ENCODE measurements at places on chromosomes 6 and 20.

DNA sequence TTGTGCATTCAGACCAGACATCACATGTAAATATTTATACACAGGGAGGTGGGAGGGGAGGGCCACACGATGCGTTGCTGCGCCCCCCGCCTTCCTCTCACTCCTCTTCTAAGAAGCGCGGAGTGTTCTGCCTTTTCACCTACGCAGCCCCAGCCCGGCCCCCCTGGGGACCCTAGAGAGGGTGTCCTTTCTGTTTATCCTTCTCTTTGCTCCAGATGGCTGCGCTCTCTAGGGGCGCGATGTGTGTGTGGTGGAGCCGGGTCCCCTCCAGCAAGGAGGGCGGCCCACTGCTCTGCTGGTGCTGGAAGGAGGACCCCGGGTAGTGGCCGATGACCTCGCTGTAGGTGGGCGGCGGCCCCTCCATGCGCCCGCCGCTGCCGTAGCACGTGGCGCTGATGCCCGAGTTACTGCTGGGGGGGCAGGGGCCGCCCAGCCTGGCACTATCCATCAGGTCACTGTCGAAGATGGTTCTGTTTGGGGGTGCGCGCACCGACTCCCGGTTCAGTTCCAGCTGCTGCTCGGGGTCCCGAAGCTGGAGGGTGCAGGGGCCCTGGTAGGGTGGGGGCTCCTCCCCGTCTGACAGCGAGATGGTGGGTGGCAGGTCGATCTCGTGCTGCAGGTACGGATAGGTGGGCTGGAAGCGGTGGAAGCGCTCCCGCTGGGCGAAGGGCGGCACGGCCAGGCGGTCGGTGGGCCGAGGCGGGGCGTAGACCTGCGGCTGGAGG is 31.8 kb upstream of the ZBP1 start:
- peak; percentile 39 for DNase-seq

GRCh38 chr6:157302736-157303135 is 20.6 kb downstream of the TMEM242 start:
- no peak for DNase-seq

GRCh38 chr6:130421585-130421984 is 55.8 kb downstream of the TMEM200A start:
- no peak for DNase-seq

DNA sequence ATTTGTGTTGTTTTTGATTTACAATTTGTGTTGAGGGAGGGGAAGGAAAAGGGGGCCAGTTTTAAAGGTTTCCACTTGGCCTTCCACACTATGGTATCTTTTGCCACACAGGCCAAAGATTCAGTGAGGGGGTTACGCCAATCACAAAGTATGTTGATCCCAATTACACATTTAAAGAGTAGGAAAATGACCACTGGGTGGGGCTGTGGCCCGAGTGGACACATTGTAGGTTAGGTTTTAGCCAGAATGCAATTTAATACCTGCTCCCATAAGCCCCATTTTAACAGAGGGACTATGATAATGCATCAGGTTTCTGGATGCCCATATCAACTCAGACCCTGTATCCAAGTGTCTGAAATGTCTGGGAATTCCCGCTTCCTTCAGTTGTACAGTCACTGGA is 15.6 kb downstream of the VGLL2 start:
- DNase-seq, result no peak

GRCh38 chr20:12051206-12052163 is 133.8 kb downstream of the BTBD3 start:
- DNase-seq, result no peak

- DNase-seq, result no peak
These were observed 32.8 kb upstream of the SSTR4 start for GRCh38 chr20:23002276-23002675.

- DNase-seq, result no peak
These were observed 45.8 kb upstream of the ARID1B start for GRCh38 chr6:156731396-156731795.

GRCh38 chr6:139486476-139486799 is 112.0 kb upstream of the CITED2 start:
- no peak for DNase-seq

DNA sequence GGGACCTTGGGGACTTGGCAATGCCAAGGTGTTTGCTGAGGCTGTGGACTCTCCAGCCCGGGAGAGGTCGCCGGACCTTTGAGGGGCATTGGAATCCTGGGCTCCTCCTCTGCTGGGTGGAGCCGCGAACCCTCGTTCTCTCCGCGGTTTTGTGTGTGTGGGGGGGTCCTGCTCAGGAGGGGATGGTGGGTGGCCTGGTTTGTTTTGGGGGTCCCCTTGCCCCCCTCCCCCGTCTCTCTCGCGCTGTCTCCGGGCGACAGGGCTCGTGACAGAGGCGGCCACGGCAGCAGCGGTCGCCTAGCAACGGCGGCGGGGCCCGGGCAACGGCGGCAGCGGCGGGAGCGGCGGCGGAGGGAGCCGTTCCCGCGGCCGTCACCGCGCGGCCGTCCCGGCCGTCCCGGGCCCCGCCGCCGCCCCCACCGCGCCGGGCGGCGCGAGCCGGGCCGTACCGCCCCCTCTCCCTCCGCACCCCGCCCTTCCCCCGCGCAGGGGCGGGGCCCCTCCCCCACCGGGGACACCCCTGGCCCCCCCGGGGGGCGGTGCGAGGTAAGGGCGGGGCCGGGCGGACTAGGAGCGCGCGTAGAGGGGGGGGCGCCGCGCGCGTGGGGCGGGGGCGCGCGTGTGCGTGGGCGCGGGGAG is 7.8 kb downstream of the SYNGAP1 start:
- DNase-seq, result peak; percentile 73

DNA sequence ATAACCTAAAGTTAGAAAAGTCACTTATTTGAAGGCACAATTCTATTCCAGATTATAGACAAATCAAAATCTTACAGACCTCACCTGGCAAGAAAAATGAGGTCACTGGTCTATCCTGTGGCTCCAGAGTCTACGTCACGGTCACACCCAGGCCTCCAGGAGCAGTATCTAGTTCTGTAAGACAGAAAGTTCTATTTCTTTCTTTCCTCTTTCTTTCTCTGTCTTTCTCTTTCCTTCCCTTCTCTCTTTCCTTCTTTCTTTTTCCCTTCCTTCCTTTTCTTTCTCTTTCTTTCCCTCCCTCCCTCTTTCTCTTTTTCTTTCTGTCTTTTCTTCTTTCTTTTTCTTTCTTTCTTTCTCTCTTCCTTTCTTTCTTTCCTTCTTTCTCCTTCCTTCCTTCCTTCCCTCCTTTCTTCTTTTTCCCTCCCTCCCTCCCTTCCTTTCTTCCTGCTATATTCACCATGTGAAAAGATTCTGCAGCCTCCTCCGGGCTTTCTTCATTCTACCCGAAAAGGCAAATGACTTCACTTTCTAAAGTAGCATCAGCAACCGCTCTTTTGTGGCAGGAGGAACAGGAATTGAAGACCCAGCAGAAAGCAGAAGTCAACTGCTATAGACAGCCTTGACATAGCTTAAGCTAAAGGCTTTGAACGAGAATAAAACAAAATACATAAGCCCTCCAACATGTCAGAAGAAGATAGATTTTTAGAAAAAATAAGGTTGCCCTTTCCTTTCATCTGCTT is 83.9 kb upstream of the SIRPG start:
- no peak for DNase-seq

DNA sequence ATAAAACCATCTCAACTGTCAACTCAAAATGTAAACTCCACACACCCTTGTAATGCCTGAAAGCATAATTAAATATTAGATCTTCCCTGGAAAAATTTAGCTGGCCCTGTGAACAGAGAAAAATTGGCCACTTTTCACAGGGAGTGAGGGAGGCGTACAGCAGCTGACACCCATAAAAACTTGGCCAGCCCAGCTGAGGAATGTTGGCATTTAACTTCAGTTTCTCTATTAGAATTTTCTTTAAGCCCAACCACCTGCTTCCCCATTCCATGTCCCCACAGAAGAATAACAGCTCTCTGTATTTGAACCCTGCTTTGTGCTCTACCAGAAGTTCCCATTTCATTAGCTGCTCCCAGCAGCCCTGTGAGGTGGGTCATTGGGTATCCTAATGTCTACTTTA is 41.0 kb downstream of the PKHD1 start:
- DNase-seq, result no peak

DNA sequence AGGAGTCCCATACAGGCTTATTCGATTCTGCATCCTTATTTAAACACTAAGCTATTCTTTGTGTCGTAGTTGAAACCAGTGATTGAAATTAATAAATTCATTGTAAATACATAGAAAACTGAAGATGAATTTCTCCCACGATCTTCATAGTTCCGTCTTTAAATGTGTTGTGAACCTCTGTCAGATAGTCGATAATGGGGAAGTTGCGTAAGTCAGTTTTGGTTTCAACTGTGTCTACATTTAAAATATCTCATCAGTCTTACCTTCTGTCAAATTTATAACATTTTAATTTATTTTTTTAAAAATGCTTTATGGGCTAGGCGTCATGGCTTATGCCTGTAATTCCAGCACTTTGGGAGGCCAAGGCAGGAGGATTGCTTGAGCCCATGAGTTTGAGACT is 12.7 kb downstream of the STX11 start:
- DNase-seq, result no peak

- DNase-seq, result no peak
These were observed 8.7 kb downstream of the UBR2 start for GRCh38 chr6:42572523-42572922.

- DNase-seq, result no peak
These were observed 51.1 kb upstream of the PREP start for GRCh38 chr6:105453968-105454367.

DNA sequence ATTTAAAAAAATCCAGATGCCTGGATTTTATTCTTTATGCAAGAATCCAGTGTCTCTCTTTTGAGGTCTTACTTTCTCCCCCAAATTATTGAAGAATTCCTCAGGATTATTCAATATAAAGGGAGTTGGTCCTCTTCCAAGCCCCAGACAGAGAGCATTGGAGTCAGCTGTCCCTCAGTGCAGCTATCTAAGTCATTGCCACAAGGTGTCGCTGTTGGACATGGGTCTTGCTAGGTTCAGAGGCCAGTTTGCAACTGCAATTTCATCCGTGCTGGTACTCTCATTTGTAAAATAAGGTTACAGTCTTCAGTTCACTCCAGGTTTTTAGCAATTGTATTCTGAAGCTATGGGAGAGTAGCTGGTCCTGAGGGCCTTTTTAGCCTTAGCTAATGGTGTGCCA is 27.8 kb downstream of the CCN2 start:
- peak; percentile 70 for DNase-seq

- DNase-seq, result no peak
These were observed 26.5 kb upstream of the ZBTB22 start for GRCh38 chr6:33343953-33344611.

DNA sequence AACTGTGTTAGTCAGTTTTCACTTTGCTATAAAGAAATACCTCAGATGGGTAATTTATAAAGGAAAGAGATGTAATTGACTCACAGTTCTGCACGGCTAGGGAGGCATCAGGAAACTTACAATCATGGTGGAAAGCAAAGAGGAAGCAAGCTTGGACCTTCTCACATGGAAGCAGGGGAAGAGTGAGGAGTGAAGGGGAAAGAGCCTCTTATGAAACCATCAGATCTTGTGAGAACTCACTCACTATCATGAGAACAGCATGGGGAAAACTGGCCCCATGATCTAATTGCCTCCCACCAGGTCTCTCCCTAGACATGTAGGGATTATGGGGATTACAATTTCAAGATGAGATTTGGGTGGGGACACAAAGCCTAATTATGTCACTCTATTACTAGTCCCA is 41.3 kb upstream of the PLAGL1 start:
- DNase-seq, result no peak

GRCh38 chr6:77430504-77430903 is 32.8 kb downstream of the HTR1B start:
- DNase-seq, result no peak

GRCh38 chr6:6557504-6557839 is 31.0 kb upstream of the LY86 start:
- DNase-seq, result no peak

DNA sequence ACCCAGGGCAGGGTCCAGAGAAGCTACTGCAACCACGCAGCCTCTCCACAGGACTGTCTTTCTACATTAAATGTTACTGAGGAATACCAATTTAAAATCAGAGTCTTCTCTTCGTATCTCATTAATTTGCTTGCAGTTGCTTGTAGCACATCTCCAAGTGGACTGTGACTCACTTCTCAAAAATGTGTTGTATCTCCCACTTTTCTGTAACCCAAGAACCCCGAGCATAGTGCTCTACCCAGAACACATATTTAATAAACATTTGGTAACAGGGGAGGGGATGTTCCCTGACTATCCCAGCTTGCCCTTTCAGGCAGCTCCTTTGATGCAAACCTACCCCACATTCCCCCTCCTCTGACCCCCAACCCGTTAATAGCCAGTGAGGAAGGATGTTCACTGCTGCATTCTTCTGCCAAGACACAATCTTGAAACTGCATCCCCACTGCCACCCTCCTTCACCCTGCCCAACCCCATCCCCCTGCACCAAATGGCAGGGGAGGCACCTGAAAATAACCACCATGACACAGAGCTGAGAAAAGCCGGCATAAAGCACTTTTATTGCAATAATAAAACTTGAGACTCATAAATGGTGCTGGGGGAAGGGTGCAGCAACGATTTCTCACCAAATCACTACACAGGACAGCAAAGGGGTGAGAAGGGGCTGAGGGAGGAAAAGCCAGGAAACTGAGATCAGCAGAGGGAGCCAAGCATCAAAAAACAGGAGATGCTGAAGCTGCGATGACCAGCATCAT is 24.2 kb downstream of the FKBP1A start:
- DNase-seq, result no peak

Data from right lobe of liver (tissue), 6 donors.